IMR-90 (cell line): ENCODE measurements at places on chromosomes 2 and 18.
A peak's percentile ranks its signal among the peaks of the same experiment; 100 is the strongest.

DNA sequence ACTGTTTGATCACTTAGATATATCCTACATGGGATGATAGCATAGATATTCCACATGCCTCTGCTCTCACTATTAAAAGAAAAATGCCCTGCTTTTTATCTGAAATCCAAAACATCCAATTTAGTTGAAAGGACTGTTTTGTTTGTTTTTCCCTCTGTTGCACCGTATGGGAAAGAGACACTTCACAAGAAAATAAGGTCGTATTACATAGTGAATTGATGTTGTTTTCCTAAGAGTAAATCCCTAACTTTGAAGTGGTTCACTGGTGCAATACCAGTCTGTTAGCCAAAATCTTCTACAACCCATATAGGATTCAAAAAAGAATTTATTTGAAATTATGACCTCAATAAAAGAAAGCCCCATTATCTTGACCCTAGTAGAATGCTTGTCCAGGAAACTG is 18.1 kb downstream of the TGFA start:
- no peak overlapping the region for H3K4me3 ChIP-seq
- DNase-seq = no peak
- H3K27ac ChIP-seq = no peak overlapping the region
- H3K27me3 ChIP-seq = peaks cover 2% of the 10 kb centered on the region
- H3K4me1 ChIP-seq = no peaks in the 10 kb centered on the region

- peaks cover 7% of the 10 kb centered on the region for H3K27me3 ChIP-seq
- H3K4me3 ChIP-seq = no peak overlapping the region
- peak; percentile 63 for DNase-seq
- H3K36me3 ChIP-seq = no peaks in the 10 kb centered on the region
Observed at GRCh38 chr2:121810959-121811853, 55.8 kb downstream of the TSN start.

DNA sequence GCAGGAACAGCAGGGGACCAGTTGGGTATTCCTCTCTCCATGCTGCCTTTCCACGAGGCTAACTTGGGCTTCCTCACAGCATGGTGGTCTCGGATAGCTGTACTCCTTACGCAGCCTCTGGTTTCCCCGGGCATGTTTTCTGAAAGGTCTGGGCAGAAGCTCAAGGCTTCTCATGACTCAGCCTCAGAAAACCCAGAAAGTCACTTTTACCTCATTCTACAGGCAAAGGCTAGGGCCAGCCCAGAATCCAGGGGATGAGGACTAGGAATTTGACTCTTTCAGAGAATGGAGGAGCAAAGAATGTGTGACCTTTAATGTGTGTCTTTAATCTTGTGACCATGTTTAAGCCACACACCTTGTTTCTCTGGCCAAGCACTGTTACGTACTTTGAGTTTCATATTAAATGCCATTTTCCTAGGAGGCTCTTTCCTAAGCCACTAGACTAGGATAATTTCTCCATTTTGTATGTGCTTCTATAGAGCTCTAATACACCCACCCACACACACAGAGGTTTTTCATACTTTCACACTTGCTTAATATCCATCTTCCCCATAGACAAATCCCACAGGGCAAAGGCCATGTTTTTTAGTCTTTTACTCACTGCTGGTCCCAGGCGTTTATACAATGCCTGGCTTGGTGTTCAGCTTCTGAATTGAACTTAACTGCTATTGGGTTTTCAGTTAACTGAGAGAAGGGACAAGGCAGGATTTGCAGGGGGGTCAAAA is 77.3 kb downstream of the LONRF2 start:
- H3K4me3 ChIP-seq = no peak overlapping the region
- H3K27ac ChIP-seq = no peak overlapping the region
- H3K36me3 ChIP-seq = no peaks in the 10 kb centered on the region
- peaks cover 16% of the 10 kb centered on the region for H3K4me1 ChIP-seq
- H3K27me3 ChIP-seq = 0 out of 2 replicates have a peak, but pooled peaks cover 2% of the 10 kb centered on the region

DNA sequence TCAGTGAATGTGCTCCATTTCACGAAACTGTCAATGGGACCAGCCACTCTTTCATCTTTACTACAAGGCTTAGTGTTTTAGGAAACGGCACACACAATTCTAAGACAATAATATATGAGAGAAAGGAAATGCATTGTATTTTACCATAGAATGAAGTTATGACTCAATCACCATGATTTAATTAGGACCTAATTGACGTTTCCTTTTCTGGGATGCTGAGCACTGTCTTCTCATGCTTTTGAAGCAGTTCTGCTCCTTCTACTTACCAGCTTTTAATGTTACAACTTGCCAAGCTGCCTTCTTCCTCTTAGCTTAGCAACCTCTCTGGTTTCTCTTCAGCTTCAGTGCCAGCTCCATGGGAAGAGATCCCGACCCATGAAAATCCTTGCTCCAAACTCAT is 94.3 kb upstream of the SERPINE2 start:
- H3K27me3 ChIP-seq = no peaks in the 10 kb centered on the region
- H3K4me3 ChIP-seq = no peak overlapping the region
- no peaks in the 10 kb centered on the region for H3K36me3 ChIP-seq

GRCh38 chr2:3601561-3602271 is 6.8 kb downstream of the COLEC11 start:
- no peak overlapping the region for H3K27ac ChIP-seq
- no peak overlapping the region for H3K4me3 ChIP-seq
- no peaks in the 10 kb centered on the region for H3K36me3 ChIP-seq
- DNase-seq = no peak
- peaks cover 2% of the 10 kb centered on the region; the same call in 1 of the 2 replicates for H3K27me3 ChIP-seq
- H3K4me1 ChIP-seq = peaks cover 3% of the 10 kb centered on the region; the same call in 1 of the 2 replicates

DNA sequence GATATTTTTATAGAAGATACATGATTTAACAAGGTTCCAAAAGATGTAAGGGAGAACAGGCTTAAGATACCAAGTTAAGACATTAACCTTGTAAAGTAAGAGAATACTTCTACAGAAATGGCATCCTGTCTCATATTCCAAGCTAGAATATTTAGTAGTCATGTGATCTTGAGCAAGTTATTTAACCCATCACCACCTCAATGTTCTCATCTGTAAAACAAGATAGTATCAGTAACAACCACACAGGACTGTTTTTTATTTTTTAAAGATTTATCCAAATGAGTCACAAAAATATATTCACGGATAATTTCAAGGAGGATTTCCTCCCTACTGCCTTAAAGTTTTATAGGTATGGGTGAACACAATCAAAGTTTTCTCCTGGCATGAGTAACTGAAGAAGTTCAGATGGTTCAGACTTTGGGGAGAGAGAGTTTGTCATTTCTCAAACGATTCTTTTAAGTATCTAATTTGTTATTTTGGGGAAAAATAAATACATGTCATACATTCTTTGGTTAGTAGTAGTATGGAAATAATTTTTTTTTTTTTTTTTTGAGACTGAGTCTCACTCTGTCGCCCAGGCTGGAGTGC is 25.9 kb downstream of the ROCK1 start:
- H3K27ac ChIP-seq = no peak overlapping the region
- H3K36me3 ChIP-seq = 0 out of 2 replicates have a peak, but pooled peaks cover 1% of the 10 kb centered on the region
- no peaks in the 10 kb centered on the region for H3K27me3 ChIP-seq
- peak; percentile 8 for DNase-seq
- no peak overlapping the region for H3K4me3 ChIP-seq
- no peaks in the 10 kb centered on the region for H3K4me1 ChIP-seq

DNA sequence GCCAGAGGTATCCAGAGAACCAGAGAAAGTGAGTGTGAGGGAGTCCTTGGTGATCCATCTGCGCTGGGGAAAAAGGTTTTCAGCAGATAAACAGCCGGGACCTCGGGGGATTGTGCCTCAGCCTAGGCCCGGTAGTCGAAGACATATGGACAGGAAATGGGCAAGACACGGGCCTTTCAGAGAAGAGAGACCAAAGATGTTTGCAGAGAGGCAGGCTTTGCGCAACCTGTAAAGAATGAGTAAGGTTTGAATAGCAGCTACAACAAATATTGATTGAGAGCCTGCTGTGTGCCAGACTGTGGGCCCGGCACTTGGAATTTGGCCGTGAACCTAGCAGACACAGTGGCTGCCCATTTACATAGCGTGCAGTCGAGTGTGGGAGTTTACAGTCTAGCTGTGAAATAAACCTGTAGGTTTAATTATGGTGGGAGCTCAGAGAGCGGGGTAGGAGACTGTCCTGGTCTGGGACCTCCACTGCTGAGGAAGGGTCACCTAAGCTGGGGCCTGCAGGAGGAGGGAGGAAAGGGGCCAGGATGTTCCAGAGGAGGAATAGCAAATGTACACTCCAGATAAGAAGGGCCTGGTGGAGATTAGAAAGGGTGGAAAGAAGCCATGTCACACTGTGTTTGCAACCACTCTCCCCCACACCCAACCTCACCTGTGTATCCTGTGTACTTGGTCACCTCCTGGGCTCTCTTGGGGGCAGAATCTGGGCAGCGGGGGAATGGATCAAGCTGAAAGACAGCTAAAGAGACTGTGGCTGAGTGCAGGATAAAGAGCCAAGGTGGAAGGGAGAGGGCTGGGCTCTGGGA is 3.0 kb downstream of the SH2D6 start:
- H3K27me3 ChIP-seq = no peaks in the 10 kb centered on the region
- H3K4me3 ChIP-seq = no peak overlapping the region
- H3K4me1 ChIP-seq = peaks cover 23% of the 10 kb centered on the region
- DNase-seq = peak; percentile 64

DNA sequence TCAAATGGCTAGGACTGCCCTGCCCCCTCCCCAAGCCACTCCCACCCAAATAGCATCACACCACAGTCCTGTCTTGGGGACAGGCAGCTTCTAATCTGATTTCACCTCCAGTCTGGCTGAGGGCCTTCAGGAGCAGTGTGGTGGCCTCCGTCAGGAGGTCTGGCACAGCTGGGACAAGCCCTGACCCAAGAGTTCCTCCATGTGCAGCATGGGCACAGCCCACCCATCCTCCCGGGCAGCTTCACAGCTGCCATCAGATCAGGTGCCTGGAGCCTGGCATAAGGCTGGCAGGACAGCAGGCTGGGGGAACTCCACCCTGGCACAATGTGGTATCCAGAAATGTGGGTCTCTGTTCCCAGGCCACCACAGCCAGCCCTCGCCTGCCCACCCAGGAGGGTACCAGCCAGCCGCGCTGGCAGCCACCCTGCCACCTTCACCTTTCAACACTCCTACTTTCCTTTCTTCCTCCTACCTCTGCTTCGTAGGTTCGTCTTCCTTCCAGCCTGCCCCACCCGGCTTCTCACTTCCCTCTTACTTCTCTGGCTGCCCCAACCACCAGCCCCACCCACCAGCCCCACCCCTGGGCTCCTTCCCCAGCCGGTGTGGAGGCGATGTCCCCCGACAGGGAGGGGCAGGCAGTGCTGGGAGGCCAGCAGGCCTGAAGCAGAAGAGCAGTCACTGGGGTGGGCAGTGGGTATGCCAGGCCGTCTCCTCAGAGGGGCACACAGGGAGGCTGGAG is at the start of gene CAPG:
TSS of gene CAPG (minus strand) at position 522 of the 739 bp plus-strand sequence. CDS start 8,221 bp downstream, outside the sequence.
- no peak for DNase-seq
- no peaks in the 10 kb centered on the region for H3K27me3 ChIP-seq
- no peak within 1 kb of the TSS for H3K27ac ChIP-seq
- no peaks in the 10 kb centered on the region for H3K36me3 ChIP-seq
- H3K4me3 ChIP-seq = no peak within 1 kb of the TSS
- H3K4me1 ChIP-seq = peaks cover 10% of the 10 kb centered on the region

GRCh38 chr2:8193686-8194615 is 487.9 kb upstream of the ID2 start:
- no peaks in the 10 kb centered on the region for H3K36me3 ChIP-seq
- H3K27me3 ChIP-seq = no peaks in the 10 kb centered on the region
- peaks cover 17% of the 10 kb centered on the region for H3K4me1 ChIP-seq

DNA sequence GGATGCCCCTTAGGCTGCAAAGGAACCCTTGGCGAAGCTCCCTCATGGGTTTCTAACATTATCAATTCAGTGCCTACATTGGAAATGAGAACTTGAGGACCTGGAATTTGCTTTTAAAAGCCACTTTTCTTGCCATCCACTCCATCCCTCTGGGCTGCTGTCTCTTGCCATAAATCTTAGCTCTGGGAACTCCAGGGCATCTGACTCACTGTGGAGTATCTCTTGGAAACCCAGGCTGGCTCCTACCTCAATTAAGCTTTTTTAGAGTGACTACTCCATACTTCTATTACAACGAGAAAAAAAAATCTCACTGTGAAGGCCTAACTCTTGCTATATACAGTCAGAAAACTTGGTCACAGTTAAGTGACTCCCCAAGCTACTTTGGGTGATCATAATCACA is 227.2 kb upstream of the SETBP1 start:
- no peak for DNase-seq
- H3K36me3 ChIP-seq = no peaks in the 10 kb centered on the region
- no peaks in the 10 kb centered on the region for H3K4me1 ChIP-seq
- no peak overlapping the region for H3K27ac ChIP-seq
- H3K4me3 ChIP-seq = no peak overlapping the region
- no peaks in the 10 kb centered on the region for H3K27me3 ChIP-seq

DNA sequence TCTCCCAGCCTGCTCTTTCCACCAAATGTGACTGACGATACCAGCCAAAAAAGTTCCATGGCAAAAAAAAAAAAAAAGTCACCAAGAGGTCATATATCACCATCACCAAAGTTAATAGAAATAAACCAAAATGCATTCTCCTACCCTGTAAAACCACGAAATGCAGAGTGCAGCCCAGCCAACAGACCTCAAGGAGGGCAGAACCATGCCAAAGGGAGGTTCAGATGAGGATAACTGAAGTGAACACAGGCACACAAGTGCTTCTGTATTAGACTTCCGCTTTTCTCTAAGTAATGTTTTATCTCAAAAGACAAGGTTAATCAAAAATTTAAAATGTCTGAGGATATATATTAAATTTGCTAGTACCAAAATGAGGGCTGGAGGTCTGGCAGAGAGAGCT is 5.5 kb downstream of the SERPINE2 start:
- H3K36me3 ChIP-seq = 0 out of 2 replicates have a peak, but pooled peaks cover 3% of the 10 kb centered on the region
- DNase-seq = no peak
- no peaks in the 10 kb centered on the region for H3K27me3 ChIP-seq
- H3K4me3 ChIP-seq = no peak overlapping the region
- H3K4me1 ChIP-seq = peaks cover 5% of the 10 kb centered on the region; the same call in 1 of the 2 replicates
- H3K27ac ChIP-seq = no peak overlapping the region

GRCh38 chr2:149996901-149997300 is 409.3 kb upstream of the MMADHC start:
- peaks cover 6% of the 10 kb centered on the region for H3K4me1 ChIP-seq
- H3K4me3 ChIP-seq = no peak overlapping the region
- no peak for DNase-seq
- no peaks in the 10 kb centered on the region for H3K36me3 ChIP-seq
- H3K27me3 ChIP-seq = no peaks in the 10 kb centered on the region

- DNase-seq = no peak
- H3K4me1 ChIP-seq = no peaks in the 10 kb centered on the region
- H3K27ac ChIP-seq = no peak overlapping the region
- no peaks in the 10 kb centered on the region for H3K27me3 ChIP-seq
- no peak overlapping the region for H3K4me3 ChIP-seq
- no peaks in the 10 kb centered on the region for H3K36me3 ChIP-seq
Observed at GRCh38 chr2:213101692-213102460, 49.5 kb downstream of the IKZF2 start.

GRCh38 chr18:3219631-3220335 is at the start of gene MYOM1:
Gene MYOM1 (minus strand): TSS chr18:3219968. CDS start chr18:3215223, 4,745 bp downstream.
- H3K27me3 ChIP-seq = peaks cover 8% of the 10 kb centered on the region
- DNase-seq = no peak
- H3K27ac ChIP-seq = no peak within 1 kb of the TSS
- H3K4me3 ChIP-seq = no peak within 1 kb of the TSS
- H3K4me1 ChIP-seq = no peaks in the 10 kb centered on the region
- no peaks in the 10 kb centered on the region for H3K36me3 ChIP-seq

GRCh38 chr2:215881582-215881981 is 131.8 kb downstream of the MREG start:
- H3K36me3 ChIP-seq = no peaks in the 10 kb centered on the region
- peaks cover 10% of the 10 kb centered on the region for H3K4me1 ChIP-seq
- no peak overlapping the region for H3K27ac ChIP-seq
- DNase-seq = peak; percentile 51
- no peak overlapping the region for H3K4me3 ChIP-seq

GRCh38 chr2:38666556-38666910 is 619 bp downstream of the GALM start:
- H3K4me3 ChIP-seq = peak overlapping the region; percentile 68
- no peaks in the 10 kb centered on the region for H3K36me3 ChIP-seq
- H3K27me3 ChIP-seq = no peaks in the 10 kb centered on the region
